ENCODE measurements at places on chromosomes 2 and 18.

GRCh38 chr2:173986805-173987204 is 21.6 kb upstream of the SP3 start:
- no peak for DNase-seq

GRCh38 chr2:172931256-172931894 is 144.3 kb upstream of the MAP3K20 start:
- peak; percentile 59 for DNase-seq

DNA sequence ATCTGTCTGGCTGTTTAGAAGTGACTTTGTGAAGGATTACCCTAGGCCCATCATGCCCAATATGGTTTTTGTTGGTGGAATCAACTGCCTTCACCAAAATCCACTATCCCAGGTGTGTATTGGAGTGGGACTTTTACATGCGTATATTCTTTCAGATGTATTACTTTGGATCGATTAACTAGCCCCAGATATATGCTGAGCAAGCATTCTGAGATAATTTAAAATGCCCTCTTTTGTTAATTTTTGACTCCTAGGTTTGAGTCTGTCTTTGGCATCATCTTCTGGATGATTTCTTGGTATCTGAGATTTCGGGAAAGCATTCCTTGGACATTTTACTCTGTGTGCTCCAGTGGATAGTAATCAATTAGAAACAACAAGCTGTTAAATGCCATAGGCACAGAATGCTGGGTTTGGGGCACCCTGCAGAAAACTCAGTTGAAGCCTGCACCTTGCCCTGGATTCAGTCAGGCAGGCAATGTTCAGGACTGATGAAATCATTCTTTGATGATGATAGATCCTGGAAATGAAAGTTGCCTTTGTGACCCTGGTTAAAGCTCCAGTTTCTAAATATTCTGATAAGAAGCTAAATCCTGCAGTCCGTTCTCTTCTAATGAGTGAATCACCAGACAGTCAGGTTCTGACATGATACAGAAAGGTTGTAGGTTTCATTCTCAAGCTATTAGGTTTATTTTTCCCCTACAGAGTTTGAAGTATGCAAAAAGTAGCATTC is 1.1 kb downstream of the UGT1A1 start:
- DNase-seq: no peak

DNA sequence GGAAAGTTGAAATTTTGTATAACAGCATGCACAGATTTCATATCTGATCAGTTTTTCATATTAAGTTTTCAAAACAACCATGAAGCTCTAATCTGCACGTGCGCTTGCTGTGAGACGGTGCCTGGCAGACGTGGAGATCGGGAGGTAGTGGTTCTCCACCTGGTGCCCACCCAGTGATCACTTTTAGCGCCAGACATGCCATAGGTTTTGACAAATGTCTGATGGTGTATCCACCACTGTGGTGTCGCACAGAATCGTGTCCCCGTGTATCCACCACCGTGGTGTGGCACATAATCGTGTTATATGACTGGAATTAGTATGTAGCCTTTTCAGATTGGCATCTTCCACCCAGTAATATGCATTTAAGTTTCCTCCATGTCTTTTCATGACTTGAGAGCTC is 40.9 kb upstream of the KCNG2 start:
- no peak for DNase-seq

DNA sequence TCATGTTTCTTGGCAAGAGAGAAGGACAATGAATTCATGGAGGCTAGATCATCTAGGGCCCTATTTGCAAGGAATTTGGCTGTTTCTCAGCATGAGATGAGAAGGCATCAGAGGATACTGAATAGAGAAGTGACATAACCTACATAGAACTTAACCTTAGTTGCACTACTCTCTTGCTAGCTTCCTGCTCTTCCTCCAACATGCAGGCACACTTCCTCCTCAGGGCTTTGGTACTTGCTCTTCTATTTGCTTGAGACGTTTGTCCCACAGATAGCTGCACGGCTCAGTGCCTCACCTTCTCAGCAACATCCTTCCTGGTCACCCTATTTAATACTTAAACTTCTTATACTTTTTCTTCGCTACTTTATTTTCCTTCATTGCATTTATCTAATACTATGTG is 20.0 kb upstream of the LANCL1 start:
- no peak for DNase-seq

- DNase-seq: no peak
Observed at GRCh38 chr2:191078165-191078867, 64.3 kb upstream of the STAT1 start.

- DNase-seq: no peak
Observed at GRCh38 chr18:3392467-3392855, 57.5 kb upstream of the TGIF1 start.

DNA sequence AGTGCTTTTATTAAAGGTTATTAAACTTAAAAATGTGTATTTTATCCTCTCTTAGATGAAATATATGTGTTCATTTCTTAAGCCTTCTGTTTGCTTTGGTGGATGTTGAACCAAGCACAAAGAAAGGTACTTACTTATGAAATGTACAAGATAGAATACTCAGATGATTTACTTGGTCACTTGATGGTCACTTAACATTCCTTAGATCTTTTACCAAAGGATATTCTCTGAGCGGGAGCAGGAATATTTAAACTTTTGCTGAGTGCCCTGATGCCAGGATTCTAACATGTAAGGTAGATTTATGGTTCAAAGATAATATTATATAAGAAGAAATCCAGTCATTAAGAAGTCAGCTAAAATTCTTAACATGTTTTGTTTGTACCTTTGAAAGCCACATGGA is 193.5 kb upstream of the ZEB2 start:
- DNase-seq: no peak

Data from SK-N-SH (cell line).